ENCODE measurements at places on chromosomes 2 and 18. TPM values are rescaled to one million over a fixed set of nuclear protein-coding genes. Genes with fewer than 3 reads are reported as not detected.

Gene PID1
- 2.7 TPM for polyA plus RNA-seq

DNA sequence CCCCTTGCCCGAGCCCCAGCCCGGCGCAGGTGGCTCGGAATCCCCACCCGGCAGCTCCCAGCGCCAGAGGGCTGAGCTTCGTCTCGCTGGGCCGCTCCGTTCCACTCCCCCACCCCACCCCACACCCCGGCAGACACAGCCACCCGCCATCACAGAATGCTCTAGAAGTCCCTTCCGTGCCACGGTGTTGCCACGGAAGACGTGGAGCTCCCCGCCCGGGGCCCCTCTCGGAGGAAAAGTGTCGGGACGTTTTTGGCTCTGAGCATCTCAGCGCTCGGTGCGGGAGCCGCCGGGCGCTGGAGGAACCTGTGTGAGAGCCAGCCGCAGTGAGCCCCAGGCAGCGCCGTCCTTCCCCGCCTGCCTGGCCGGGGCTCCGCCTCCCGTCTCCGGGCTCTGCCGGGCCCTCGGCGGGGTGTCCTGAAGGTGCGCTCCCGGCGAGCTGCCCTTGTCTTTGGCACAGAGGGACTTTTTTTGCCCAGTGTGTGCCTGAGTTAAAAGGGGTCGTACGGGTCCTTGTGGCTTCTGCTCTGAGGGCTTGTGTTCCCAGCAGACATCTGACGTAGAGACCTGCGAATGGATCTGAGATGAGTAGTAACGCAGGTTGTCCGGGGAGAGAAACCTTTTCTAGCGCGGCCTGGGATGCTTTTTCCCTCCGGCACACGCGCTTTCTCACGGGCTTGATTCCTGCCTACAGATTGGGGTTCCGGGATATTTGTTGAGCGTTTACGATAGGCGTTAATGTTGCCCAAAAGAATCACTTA lies 1.8 kb downstream of the ZCCHC2 start:
- DNase-seq, result peak; percentile 33

DNA sequence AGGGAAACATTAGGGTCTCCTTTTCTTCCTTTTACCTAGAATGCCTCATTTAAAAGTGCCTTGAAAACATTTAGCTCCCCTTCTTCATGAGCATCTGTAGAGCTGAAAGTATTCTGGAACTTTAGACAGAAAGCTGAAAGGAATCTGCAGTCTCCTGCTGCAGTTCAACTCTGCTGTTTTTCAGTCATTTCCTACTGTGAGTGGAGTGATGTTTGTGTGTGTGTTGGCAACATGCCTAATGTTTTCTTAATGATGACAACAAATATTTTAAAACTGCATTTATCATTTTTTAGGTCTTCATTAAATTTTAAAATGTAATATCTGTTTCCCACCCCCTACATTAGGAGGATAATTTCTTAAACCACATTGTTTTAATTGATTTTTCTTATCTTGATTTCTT lies 66.6 kb downstream of the TWSG1 start:
- no peak for DNase-seq

DNA sequence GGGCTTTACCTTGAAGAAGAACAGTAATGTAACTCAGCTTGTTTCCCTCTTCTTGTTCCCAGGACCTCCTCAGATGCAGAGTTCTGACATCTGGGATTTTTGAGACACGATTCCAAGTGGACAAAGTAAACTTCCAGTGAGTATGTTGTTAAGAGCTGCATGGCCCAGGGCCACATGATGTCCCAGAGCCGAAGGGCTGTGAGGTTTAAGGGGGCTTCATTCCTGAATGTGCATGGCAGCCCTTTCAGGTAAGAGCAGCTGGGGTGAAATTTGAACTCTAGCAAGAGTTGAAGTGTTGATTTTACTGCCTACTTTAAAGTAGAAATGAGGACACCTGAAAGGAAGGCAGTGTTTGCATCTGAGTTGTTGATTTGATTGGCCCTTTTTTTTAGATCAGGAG lies 13.3 kb downstream of the CHMP1B start:
- no peak for DNase-seq

GRCh38 chr2:240892356-240892755 lies 3.6 kb downstream of the MAB21L4 start:
- DNase-seq, result no peak

DNA sequence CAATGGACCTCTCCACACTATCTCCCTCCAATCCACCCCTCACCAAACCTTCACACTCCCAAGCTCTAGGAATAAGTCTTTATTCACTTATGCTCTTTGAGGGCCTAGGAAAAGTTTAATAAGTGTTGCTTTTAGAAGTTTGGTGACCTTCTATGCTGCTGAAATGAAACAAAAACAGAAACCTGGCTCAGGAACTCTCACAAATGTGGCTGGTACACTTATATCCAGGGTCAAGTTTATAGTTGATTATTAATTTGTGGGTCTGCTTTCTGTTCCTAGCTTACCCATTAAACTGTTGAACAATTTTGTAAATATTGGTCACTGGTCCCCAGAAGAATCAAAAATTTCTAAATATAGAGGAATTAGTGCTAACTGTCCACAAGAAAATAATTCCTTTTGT lies 14.2 kb upstream of the ANKRD44 start:
- DNase-seq, result no peak

DNA sequence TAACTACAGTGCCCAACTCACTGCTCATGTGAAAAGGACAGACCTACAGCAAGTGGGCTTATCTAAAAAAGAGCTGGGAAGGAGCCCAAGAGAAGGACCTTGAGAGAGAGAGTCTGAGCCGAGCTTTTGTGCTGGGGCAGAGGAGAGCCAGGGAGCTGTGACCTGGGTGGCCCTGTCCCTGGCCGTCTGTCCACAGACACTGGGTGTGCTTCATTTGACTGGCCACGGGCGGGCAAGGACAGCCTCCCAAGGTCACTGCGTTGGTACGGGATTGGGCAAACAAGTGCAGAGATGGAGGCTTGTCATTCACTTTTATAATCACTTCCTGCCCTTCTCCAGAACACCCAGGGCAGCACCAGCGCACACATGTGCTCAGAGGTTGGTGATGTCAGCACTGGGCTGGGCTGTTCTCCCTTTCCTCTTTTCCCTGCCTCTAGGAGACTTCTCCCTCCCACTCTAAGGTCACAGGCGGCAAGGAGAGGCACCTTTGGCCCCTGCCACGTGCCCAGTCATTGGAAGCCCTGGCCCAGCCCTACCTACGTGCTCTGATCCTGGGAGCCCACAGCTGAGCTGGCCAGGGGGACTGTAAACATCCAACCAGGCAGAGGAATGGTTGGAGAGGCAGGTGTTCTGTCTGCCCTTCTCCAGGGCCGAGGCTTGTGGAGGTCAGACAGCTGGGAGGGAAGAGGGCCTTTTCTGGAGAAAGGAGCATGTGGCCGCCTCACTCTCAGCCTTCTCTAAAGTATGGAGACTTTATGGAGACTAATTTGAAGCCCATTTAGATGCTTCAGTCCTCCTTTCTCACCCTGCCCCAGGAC lies 6.4 kb upstream of the PSD4 start:
- DNase-seq, result no peak

- no peak for DNase-seq
These were observed 27.7 kb downstream of the ADRA2B start for GRCh38 chr2:96088340-96089335.

DNA sequence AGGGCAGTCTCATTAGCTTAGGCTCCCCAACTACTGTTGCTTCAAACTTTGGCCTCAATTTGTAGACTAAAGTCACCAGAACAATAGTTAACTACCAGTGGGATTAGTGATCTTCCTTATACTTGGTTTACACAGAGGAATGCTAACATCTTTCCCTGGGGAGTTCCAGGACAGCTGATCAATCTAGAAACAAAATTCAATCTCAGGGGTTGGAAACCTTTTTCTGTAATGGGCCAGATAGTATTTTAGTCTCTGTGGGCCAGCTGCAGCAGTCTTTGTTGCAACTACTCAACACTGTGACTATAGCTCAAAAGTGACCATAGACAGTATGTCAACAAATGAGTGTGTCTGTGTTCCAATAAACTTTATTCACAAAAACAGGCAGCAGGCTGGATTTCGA lies 85.7 kb downstream of the METTL8 start:
- DNase-seq, result no peak

DNA sequence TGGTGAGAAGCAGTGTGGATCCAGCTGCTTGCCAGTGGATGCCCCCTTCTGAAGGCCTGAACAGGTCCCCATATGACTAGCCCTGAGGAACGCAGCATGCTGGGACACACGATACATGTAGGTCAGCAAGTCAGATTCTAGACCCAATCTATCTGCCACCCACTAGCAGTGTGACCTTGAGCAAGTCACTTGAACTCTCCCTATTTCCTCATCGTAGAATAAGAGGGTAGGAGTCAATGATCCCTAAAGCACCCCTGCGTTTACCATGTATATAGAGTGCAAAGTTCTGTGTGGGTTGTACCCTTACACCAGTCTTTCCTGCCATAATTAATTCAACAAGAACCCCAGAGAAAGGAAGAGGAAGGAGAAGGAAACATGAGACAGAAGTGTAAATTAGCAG lies 123.7 kb downstream of the GALNT14 start:
- DNase-seq, result no peak

Gene FOXI3
- polyA plus RNA-seq, result not detected

DNA sequence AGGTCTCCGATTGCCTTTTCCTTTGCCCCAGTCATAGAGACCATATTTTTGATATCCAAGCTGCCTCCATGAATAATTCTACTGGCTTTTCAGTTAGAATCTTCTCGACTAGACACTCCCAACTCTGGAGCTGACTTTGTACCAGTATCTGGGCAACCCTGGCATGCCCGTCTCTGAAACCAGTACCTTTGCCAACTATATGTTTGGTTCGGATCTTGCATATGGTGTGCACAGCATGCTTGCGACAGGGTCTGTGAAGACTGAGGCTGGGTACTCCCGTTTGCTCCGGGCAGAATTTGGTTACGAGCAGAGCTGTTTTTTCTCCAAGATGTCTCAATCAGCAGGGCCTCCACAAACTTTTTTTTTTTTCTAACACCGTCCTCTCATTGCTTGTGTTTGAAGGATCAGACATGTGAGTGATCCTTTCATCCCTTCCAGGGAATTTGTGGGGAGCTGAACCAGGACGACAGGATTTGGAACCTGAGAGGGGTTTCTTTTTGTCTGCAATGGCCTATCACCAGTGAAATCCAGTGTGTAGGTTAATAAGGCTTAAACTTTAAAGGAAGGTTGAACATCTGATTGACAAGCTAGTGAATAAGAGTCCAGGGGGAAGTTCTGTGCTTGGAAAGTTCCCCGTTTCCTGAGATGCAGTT lies 322.3 kb downstream of the MYCN start:
- no peak for DNase-seq

DNA sequence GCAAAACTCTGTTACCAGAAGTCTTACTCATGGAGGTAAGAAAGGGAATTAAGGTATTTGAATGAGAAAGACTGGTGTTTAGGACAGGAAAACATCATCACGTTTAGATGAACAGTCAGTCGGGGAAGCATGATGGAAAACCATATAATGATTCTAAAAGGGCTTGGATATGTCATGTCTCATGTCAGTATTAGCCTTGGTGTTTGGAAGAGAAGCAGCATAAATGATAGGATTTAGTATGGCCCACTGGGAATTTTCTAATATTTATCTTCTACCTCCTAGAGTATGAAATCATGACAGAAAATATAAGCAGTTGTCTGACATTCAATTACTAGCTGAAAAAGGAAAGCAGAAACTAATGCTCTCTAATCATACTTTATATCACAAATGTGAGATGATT lies 1643.6 kb upstream of the CELF4 start:
- DNase-seq, result no peak

Gene BOLL
- polyA plus RNA-seq, result not detected

- DNase-seq, result no peak
These were observed 1304.4 kb upstream of the ACVR2A start for GRCh38 chr2:146540271-146540932.

Gene ARHGAP15
- not detected for polyA plus RNA-seq

- DNase-seq, result no peak
These were observed 62.3 kb upstream of the CTIF start for GRCh38 chr18:48476550-48476917.

- no peak for DNase-seq
These were observed 13.4 kb downstream of the CERS6 start for GRCh38 chr2:168469281-168469988.

DNA sequence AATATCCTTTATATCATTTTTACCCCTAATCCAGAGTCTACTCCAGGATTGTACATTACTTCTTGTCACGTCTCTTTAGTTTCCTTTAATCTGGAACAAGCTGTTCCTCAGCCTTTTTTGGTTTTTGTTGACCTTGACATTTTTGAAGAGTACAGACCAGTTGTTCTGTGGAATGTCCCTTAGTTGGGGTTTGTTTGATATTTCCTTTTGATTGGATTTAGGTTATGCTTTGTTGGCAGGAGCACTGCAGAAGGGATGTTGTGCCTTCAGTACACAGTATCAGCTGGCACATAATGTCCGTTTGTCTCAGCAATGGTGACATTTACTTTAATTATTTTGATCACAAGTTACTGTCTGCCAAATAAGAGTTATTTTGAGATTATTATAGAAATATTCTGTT lies 160.6 kb downstream of the MEIS1 start:
- DNase-seq, result no peak

Gene VSNL1
- polyA plus RNA-seq, result not detected

DNA sequence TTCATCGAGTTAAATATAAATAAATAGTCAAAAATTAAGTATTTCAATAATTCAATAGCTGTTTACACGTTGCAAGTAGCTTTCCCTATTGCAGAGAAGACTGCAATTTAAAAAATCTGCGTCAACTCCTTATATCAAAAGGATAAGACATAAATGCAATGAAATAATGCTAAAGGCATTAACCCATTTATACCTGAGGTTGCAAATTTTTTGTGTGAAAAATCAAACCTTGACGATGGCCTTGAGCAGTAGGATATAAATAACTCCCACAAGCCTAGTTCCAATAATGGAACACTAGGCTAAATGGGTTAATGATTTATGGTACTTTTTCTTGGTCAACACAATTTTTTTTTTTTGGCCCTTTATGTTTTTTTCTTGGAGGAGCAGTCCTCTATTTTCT lies 76.4 kb upstream of the CDKL4 start:
- DNase-seq, result no peak

GRCh38 chr2:146894514-146894913 lies 950.3 kb upstream of the ACVR2A start:
- DNase-seq, result no peak

Gene LRRTM1
- not detected for polyA plus RNA-seq

Gene POTEC
- not detected for polyA plus RNA-seq

Data from A549 (cell line).